ENCODE measurements at places on chromosomes 12 and 14. TPM values are rescaled to one million over a fixed set of nuclear protein-coding genes. Genes with fewer than 3 reads are reported as not detected.

DNA sequence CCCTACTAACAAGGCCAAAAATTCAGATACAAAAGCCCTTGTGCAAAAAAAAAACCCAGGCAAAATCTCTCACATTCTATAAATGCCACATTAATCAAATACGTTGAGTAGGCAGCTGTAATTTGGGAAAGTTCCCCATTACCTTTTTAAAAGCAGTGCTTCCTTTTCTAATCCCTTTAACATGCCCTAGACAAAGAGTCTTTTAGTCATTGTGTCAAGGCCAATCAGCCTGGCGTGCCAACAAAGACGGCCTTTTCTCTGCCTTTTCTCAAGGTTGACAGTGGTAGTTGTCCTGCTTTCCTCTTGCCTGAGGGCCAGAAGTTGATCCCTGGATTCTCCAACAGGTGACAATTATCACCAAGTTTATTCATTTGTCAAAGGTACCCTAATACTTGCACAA lies 62.5 kb upstream of the METAP2 start:
- no peak for DNase-seq

The C3AR1 gene
- 0.17 TPM for total RNA-seq

The PYGL gene
- total RNA-seq: 146 TPM

DNA sequence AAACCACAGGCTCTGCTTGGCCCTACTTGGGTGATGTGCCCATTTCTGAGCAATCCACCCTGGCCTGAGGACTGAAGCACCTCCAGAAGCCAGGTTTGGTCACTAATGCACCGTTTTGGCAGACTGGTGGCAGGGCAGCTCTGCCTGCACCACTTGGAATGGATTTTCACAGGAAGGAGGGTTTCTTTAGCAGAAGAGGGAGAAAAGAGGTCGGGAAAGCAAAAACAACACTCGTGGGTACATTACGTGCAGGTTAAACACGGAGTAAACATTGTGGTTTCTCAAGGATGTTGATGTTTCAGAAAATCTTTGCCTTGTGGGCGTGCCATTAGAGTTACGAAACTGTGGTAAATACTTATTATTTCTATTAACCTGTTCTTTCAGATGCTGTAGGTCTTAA lies 70.8 kb downstream of the KCNA5 start:
- DNase-seq: no peak

The ACSM4 gene
- not detected for total RNA-seq

DNA sequence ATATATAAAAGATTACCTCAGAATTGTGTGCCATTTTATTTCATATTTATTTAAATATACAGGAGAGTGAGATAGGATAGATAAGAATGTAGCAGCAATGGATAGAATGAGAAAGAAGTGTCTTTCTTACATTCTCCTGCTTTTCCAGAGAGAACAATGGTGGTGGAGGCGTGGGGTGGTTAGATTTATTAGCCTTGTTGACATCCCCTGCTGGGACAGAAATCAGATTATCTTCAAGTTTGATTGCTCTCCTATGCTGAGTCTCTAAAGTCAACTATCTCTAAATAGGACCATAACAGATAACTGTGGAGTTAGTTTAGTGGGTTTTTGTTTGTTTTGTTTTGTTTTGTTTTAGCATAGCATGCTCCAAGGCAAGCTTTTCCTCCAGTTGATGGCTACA lies 397.6 kb downstream of the LRFN5 start:
- no peak for DNase-seq

GRCh38 chr12:29783773-29784666 lies at the start of gene TMTC1:
Gene TMTC1 (minus strand): TSS chr12:29783942. CDS start chr12:29783751, 191 bp downstream.
- peak; percentile 61 for DNase-seq

DNA sequence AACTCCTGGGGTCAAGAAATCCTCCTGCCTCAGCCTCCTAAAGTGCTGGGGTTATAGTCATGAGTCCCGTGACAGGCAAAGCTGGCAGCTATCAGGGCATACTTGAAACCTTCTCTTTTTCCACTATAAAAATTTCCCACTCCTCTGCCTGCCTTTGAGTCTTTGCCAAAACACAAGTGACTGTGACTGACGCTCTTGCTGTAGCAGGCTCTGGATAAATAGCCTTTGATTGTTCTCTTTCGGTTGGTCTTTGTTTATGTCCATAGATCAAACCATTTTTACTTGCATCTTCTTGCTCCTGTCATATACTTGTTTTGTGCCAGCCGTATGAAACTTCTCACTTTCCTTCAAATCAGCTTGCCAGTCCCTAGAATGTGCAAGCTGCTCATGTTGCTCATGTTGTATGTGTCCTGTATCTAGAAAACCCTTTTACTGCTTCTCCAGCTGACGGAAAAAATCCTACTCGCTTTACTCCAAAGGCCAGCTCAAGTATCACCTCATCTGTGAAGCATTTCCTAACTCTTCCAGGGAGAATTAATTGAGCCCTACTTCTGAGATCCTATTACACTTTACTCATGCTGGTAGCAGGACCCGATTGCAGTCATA lies 73.1 kb downstream of the RESF1 start:
- DNase-seq: no peak

- DNase-seq: no peak
Observed at GRCh38 chr14:68502230-68502629, 290.6 kb downstream of the ZFP36L1 start.

All from mammary epithelial cell (primary cell).